ENCODE measurements at places on chromosomes 4 and X. TPM values are rescaled to one million over a fixed set of nuclear protein-coding genes. Genes with fewer than 3 reads are reported as not detected.
A peak's percentile ranks its signal among the peaks of the same experiment; 100 is the strongest.

- DNase-seq: peak; percentile 85
Observed at GRCh38 chr4:140756319-140757231, at the start of gene TBC1D9. Gene TBC1D9 (minus strand): TSS chr4:140756385. CDS start chr4:140756045, 340 bp downstream.

DNA sequence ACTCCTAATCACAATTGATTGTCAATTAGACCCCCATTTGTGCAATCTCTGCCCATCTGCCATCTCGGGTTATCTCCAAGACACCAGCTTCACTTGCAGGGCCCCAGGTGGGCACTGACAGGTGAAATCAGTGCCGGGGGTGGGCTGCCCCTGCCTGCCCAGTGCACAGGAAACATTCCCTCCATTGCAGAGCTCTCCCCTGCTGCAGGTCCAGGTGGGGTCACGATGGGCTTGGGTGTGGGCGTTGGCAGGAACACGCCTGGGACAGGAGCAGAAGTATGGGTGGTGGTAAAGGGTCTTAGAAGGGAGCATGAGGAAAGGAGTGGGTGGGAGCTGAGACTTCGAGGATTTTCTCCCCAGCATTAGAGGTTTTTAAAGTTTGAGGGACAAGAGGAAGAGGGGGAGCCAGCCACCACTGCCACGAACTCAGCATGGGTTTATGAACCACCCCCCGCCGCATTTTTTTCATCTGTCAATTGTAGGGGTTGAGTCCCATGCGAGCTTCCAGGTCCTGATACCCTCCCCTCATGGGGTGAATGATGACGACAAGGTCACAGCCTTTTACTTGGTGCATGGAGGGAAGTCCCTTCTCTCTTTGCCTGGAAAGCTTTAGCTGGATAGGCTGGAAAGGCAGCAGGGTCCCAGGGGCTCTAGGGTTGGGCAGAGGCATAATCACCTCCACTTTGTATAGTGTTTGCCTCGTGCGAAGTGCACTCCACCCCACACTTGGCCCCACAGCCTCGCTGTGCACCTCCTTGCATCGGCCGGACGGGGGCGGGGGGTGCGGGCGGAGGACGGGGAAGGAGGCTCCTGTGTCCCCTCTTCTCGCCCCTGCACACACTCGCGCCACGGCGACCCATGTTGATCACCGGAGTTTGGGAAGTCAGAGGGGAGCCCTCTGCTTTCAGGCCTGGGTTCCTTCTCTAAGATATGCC lies 3.5 kb upstream of the NKX1-1 start:
- DNase-seq: no peak

- DNase-seq: no peak
Observed at GRCh38 chr4:7731437-7731836, 208.2 kb downstream of the AFAP1 start.

DNA sequence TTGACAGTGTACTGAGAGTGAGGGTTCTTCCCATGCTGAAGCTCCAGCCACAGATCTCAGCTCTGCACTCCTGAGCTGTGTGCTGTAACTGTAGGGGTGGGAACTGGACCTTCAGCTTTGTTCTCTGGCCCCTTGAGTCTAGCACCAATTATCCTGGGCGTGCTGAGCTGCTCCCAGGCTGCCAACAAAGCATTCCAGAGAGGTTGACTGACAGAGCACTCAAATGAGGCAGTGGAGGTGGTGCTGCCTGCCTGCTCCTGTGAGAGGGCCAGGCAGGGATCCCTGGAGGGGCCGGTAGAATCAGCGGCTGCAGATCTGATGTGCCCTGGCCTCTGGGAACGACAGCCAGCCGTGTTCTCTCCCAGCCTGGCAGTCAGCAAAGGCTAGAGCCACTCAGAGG lies 375.7 kb upstream of the AADAT start:
- no peak for DNase-seq

GRCh38 chr4:56979421-56980072 lies 851 bp downstream of the POLR2B start:
- peak; percentile 39 for DNase-seq

GRCh38 chrX:27466051-27466450 lies 2.9 kb upstream of the PPP4R3C start:
- DNase-seq: no peak

DNA sequence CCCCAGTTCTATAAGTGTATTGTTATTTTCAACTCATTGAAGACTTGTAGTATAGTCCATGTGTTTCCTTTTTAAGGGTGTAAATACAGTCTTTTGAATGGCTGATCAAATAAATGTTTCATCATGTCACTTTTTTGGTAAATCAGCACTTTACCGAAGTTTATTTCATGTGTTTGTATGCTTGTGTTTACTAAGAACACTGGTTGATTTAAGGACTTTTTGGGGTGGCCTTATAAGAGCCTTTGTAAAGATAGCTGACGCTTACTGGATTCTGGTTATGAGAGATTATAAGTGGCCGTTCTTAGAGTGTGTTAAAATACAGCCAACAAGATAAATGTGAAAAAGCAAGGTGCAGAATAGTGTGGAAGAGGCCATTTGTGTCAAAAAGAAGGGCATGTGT lies 2.6 kb downstream of the UBE2K start:
- DNase-seq: no peak

DNA sequence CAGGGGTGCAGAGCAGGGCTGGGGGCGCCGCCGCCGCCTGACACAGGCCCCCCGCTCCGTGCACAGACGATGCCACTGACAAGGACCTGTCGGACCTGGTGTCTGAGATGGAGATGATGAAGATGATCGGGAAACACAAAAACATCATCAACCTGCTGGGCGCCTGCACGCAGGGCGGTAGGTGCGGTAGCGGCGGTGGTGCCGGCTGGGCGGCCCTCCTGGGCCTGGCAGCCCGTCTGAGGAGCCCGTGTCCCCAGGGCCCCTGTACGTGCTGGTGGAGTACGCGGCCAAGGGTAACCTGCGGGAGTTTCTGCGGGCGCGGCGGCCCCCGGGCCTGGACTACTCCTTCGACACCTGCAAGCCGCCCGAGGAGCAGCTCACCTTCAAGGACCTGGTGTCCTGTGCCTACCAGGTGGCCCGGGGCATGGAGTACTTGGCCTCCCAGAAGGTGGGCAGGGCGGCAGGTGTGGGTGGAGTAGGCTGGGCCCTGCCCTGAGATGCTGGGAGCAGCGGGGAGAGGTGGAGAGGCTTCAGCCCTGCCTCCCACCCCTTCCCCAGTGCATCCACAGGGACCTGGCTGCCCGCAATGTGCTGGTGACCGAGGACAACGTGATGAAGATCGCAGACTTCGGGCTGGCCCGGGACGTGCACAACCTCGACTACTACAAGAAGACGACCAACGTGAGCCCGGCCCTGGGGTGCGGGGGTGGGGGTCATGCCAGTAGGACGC lies 12.6 kb downstream of the FGFR3 start:
- no peak for DNase-seq

DNA sequence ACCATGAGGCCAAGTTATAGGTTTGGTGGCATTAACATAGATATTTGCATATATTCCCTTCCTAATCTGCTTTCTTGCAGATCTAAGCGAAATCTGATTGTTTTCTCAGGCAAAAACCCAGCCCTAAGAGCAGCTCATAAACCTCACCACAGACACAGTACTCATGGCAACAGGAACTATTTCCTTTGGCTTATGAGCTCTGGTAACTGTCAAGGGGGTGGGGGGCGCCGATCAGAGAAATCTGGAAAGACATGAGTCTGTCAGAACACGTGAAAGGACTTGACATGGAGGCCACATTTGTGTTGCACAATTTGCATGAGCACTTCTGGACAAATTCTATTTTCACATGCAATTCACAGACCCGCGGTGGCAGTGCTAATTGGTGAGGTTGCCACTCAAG lies 83.7 kb downstream of the MGST2 start:
- no peak for DNase-seq

DNA sequence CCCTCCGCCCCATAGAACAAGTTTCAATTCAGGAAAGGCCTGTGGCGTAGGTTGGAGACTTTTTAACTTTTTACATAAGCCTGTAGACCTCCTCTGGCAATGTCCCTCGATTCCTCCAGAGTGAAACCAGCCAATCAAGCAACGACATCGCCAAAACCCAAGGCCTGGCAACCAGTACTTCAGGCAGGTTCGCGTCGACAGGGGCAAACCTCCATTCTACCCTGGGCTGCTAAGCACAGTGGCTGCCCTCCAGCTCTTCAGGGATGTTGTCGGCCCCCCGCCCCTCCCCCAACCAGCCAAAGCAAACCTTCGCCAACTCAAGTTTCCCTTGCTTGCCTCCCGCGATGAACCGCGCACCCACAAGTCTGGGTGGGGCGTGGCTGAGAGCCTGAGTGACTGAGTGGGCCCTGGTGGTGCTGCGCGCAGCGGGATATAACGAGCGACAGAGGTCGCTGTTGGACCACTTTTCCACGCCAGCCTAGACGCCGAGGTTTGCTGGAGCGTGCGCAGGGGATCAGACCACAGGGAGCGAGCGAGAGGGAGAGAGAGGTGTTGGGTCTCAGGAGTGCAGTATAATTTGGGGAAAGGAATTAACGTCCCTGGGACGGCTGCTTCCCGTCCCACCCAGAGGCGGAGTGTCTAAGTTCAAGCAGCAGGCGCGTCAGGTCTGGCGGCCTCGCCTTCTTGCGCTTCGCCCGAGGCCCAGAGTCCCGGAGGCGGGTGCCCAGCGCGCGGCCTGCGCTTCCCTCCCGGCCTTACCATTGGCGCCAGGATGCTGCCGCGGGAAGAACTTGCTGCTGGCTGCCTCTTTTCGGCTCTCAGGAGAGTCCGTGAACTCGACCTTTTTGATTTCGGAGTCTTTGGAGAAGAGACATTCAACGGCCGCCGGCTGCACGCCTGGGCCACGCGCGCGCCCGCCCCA lies 9.0 kb upstream of the PITX2 start:
- DNase-seq: peak; percentile 84

- no peak for DNase-seq
Observed at GRCh38 chr4:71141125-71141524, 147.7 kb downstream of the DCK start.

The SLC7A11 gene
- 5.1 TPM for total RNA-seq

The UCHL1 gene
- total RNA-seq: 397 TPM

The GJB1 gene
- total RNA-seq: not detected

The GLRA3 gene
- not detected for total RNA-seq

The RASSF6 gene
- total RNA-seq: not detected

The IRF2 gene
- total RNA-seq: 27.6 TPM

The SHROOM3 gene
- 7.9 TPM for total RNA-seq
